ENCODE measurements at places on chromosomes 5 and 9. TPM values are rescaled to one million over a fixed set of nuclear protein-coding genes. Genes with fewer than 3 reads are reported as not detected.
A peak's percentile ranks its signal among the peaks of the same experiment; 100 is the strongest.

DNA sequence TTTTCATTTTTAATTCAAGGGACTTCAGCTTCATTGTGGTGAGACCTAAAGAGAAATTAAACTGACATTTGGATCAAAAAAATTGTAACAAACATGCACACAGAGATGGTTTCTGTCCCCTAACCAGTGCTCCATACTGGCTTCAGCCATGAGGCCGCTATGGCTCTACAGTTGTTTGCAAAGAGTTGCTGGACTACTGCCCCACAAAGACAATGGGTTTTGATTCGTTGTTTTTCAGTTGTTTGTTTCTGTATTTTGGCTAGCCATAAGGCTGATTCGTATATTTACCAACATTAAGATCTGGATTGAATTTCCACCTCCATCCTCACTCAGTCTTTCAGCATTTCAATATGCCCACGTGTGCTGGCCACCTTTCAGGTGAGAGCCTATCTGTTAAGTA, 163.7 kb upstream of the KIF2A start:
- no peak for DNase-seq

- DNase-seq, result no peak
These were observed 43.8 kb downstream of the NDFIP1 start for GRCh38 chr5:142152384-142152732.

- peak; percentile 70 for DNase-seq
These were observed 245.4 kb downstream of the MPDZ start for GRCh38 chr9:13033959-13034693.

DNA sequence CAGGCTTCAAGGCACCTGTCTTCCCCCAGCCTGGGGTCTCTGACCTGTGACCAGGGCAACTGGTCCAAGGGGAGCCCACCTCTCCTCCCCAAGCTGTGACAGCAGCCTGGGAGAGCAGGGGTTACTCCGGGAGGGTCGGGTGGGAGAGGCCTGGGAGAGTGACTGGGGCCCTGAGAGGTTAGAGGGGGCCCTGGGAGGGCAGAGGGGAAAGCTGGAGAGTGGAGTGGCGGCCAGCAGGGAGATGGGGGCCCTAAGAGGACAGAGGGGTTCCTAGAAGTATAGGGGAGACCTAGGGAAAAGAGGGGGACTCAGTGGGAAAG, 302 bp downstream of the LCN9 start:
- DNase-seq, result no peak

GRCh38 chr5:133611357-133612248, 738 bp downstream of the FSTL4 start:
- no peak for DNase-seq

DNA sequence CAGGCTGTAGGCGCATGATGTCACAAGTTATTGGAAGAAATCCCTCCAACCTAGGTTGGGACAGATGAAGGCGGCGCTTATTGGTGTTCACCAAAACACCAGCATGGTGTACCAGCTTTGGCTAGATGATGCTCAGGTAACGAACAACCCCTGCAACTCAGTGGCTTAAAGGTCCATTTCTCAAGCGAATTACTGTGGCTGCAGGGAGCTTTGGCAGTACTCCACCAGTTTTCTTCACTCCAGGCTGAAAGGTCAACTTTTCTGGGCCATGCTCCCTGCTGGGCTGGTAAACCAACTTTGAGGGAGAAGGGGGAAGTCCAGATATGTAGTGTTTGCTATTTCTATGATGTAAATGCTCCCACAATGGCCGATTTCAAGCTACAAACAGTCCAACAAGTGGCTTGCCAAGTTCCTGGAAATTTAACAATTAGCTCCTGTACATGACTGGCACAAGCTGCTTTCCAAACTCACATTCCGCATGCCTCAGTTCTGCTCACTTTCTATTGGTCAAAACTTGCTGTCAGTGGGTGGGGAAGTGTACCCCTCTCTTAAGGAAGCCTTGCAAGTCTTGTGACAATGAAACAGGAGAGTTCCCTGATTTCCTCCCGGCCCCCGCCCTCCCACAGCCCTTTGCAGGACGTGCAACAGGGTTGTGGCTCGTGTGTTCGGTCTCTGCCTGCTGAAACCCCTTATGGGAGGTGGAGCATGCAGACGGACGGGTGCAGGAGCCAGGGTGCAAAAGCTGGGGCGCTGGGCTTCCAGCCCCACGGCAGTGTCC, 588 bp upstream of the ZBED3 start:
- DNase-seq, result no peak

GRCh38 chr5:31823472-31823871, 184.5 kb downstream of the PDZD2 start:
- no peak for DNase-seq

GRCh38 chr9:114051281-114051680, 26.8 kb downstream of the AMBP start:
- DNase-seq, result no peak

GRCh38 chr5:144405991-144406390, 235.3 kb downstream of the KCTD16 start:
- DNase-seq, result no peak

- DNase-seq, result no peak
These were observed 6.8 kb downstream of the SLC36A1 start for GRCh38 chr5:151454166-151454565.

- DNase-seq, result no peak
These were observed 50.6 kb downstream of the SIL1 start for GRCh38 chr5:139147483-139148087.

DNA sequence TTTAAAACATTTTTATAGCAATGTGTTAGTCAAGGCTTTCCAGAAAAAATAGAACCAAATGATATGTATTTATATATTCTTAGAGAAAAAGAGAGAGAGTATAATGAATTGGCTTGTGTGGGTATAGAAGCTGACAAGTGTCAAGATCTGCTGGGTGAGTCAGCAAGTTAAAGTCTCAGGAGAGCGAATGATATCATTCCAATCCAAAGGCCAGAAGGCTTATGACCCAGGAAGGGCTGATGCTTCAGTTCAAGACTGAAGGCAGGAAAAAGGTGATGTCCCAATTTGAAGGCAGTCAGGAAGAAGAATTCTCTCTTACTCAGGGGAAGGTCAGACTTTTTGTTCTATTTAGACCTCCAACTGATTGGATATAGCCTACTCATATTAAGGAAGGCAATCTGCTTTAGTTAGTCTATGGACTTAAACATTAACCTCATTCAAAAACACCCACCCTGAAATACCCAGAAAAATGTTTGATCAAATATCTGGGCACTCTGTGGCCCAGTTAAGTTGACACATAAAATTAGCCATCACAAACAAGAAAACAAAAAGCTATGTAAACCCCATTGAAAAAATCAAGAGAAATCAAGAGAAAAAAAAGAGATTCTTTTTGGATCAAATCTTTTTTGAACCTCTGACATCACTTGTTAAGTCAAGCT, 189.6 kb downstream of the PIK3R1 start:
- no peak for DNase-seq

DNA sequence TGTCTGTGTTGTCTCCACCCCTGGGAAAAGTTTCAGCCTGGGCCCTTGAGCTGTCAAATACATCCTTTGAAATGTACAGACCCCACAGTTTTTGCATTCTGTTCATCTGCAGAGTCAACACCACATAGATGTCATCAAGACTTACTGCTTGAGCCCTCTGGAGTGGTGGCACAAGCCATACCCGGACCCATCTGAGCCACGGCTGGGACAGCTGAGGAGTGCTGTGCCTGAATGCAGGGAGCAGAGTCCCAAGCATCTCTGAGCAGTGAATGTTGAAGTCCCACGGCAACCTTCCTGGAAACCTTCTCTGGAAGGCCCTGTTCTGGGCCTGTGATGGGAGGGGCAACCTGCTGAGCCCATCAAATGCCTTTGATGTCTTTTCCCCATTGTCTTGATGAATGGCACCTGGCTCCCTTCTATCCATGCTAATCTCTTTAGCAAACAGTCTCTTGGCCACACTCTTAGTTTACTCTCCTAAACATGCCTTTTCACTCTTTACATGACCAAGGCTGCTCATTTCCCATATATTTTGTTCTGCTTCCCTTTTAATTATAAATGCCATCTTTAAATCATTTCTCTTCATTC, 92.5 kb downstream of the ATPSCKMT start:
- no peak for DNase-seq

DNA sequence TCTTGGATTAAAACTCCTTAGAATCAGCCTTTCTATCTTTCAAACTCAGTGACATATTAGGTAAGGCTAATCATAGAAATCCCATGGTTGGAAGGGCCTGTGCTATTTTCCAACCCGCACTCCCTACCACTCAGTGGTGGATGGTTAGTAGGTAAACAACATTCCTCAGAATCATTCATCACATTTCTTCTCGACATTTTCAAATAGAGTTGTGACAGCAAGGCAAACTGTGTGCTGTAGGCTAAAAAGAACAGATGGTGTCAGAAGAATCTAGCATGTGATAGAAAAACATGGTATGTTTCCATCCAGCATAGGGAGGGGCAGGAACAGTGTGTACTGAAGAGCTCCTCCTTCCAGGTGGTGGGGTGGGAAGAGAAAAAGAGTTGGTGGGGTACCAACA, 227.3 kb upstream of the NMUR2 start:
- no peak for DNase-seq

DNA sequence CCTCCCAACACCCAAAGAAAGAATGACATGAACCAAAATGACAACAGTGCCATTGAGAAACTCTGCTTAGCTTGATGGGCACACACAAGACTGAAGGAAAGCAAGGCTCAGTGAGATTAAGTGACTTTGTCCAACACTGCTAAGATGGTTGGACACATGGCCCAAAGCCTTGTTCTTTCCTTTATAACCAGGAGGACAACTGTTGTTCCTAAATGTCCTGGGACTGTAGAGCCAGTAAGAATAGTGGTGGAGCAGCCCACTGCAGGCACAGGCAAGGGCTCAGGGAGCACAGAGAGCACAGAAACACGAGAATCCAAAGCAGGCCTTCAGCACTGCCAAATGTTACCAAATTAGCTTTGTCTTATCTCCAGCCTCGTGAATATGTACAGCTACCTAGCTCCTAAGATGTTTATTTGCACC, 3.9 kb downstream of the ACTL7A start:
- no peak for DNase-seq

DNA sequence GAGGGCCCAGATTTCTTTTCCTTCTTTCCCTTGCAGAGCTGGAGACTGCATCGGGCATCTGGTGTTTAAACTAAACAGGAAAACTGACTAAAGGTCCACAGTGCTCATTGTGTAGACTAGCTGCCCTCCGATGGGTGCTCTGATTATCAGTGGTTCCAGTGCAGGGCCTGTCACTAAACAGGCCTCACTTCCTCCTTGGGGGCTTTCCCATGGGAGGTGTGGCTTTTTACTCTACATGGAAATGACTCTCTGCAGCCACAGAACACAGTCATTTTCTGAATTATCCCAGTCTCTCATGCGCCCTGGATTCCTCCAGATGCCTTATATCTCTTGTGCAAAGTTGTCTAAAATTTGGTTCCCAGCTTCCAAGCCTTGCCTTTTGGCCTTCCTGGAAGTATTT, 199.2 kb downstream of the TRIO start:
- DNase-seq, result no peak

- no peak for DNase-seq
These were observed 7.6 kb downstream of the NTRK2 start for GRCh38 chr9:84677080-84677479.

DNA sequence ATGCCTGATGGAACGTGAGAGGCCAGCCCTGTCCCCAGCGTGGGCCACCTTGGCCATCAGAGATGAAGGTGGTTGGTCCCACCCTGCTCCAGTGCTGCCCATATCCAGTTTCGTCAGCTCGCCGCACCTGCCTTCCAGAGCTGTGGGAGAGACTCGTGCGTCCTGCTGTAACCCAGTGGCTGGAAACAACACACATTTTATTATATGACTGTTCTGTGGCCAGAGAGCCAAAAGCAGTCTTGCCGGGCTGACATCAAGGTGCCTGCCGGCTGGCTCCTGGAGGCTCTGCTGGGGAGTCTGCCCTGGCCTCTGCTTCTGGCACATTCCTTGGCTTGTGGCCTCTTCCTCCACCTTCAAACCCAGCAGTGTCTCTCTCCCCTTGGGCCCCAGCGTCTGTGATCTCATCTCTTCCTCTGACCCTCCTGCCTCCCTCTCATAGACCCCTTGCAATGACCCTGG, 94.7 kb downstream of the RXRA start:
- no peak for DNase-seq

- no peak for DNase-seq
These were observed 2.9 kb downstream of the WDR38 start for GRCh38 chr9:124855944-124856765.

- no peak for DNase-seq
These were observed 206.6 kb downstream of the PRELID2 start for GRCh38 chr5:145628525-145628924.

- no peak for DNase-seq
These were observed 19.4 kb downstream of the NR2F1 start for GRCh38 chr5:93602241-93603077.

DNA sequence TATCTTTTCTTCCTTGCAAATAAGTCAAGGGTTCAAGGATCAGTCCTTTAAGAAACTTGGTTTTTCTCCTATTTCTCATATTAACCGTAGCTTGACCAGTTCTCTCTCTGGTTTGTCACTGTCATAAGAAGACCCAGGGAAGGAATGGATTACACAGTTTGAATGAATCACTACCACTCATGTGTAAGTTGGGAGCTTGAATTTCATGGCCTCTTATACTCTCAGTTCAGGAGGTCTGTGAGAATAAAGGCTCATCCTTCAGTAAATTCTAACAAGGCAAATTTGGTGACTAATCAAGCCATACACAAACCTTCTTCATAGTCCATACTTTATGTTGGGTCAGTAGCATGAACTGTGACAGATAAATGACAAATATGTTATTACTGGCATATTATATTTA, 323.1 kb upstream of the ACTBL2 start:
- DNase-seq, result no peak

DNA sequence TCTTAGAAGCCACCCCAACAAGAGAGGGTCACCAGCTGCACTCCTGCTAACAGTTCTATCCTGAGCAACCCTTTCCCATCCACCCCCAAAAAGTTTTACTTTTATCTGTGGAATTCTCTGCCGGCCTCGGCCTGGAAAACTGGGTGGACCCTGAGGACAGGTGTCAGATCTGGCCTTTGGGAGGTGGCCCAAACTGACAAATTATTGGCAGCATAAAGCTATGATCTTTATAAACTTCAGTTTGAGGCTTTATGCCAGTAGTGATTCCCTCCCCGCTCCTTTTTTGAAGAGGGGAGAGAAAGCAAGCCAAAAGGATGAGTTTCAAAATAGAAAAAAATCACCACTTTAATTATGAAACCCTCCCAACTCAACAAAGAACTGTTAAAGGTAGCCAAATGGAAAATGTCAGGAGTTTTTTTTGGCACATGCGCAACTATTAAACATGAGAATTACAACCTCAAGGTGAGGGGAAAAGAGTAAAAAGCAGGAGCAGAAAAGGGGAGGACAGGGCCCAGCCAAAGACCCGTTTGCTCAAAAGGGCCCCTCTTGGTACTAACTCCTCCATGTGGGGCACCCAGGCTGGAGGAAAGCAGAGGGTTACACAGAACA, 49.4 kb downstream of the FBXW11 start:
- DNase-seq, result peak; percentile 55

The SELENOP gene
- 433 TPM for total RNA-seq

The PCDHB6 gene
- total RNA-seq, result 1.1 TPM

The INSYN2B gene
- total RNA-seq, result 0.26 TPM

The SLC6A18 gene
- total RNA-seq, result not detected

The MAMDC2 gene
- total RNA-seq, result 52.0 TPM

The TTC16 gene
- total RNA-seq, result not detected

The LCN12 gene
- not detected for total RNA-seq

The NMRK1 gene
- total RNA-seq, result 20.4 TPM

The AK8 gene
- total RNA-seq, result 1.0 TPM

The HNRNPK gene
- total RNA-seq, result 649 TPM

The GADD45G gene
- 3.9 TPM for total RNA-seq
